Activated naive CD4-positive, alpha-beta T cell treated with anti-CD3 and anti-CD28 coated beads, Interleukin-2, amount 50 U/mL, for 72 hours (primary cell): ENCODE measurements at places on chromosomes 12 and 14. TPM values are rescaled to one million over a fixed set of nuclear protein-coding genes. Genes with fewer than 3 reads are reported as not detected.

DTX1 gene
- total RNA-seq = 17.3 TPM

CAPZA3 gene
- not detected for total RNA-seq

PLXNC1 gene
- 3.1 TPM for total RNA-seq

PRIMA1 gene
- not detected for total RNA-seq

COX8C gene
- total RNA-seq = not detected

NEUROD4 gene
- total RNA-seq = not detected

GCH1 gene
- total RNA-seq = 36.1 TPM

ATXN3 gene
- 35.5 TPM for total RNA-seq

RPS6KA5 gene
- 17.7 TPM for total RNA-seq

RASSF9 gene
- not detected for total RNA-seq

ALX1 gene
- total RNA-seq = not detected

TAS2R30 gene
- total RNA-seq = 3.9 TPM

KCNH3 gene
- total RNA-seq = 0.39 TPM

HOXC11 gene
- not detected for total RNA-seq

PLEK2 gene
- total RNA-seq = 6.5 TPM
